ENCODE measurements at places on chromosomes 16 and 17.

DNA sequence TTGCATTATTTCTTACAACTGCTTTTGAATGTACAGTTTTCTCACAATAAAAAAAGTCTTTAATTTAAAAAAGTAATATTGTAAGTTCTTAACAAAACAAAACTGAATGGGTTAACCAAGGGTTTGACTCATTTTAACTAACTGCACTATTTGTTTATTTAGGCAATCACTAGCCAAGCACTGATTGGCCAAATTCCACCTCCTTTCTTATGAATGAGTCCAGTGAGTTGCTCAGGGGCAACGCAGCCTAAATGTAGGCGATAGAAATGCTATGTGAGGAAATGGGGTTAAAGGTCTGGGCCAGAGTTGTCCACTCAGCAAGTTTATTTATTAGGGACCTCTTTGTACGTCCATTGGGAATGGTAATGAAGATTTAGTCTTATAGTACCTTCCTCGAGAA lies 89.6 kb upstream of the MAF start:
- no peak for DNase-seq

DNA sequence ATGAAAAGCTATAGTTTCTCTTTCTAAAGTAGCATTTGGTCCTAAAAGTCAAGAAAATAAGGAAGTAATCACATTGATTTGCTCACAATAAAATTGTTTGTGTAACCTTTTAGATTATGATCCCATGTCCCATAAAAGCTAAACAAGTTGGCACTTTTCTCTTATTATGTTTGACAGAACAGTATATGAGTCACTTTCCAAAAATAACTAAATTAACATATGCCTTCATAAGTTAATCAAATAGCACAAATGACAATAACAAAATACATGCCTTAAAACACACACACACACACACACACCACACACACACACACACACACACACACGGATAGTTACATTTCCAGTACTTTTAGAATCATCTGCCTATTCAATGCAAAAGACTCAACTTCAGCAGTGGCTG lies 2.8 kb downstream of the MED13 start:
- DNase-seq, result no peak

DNA sequence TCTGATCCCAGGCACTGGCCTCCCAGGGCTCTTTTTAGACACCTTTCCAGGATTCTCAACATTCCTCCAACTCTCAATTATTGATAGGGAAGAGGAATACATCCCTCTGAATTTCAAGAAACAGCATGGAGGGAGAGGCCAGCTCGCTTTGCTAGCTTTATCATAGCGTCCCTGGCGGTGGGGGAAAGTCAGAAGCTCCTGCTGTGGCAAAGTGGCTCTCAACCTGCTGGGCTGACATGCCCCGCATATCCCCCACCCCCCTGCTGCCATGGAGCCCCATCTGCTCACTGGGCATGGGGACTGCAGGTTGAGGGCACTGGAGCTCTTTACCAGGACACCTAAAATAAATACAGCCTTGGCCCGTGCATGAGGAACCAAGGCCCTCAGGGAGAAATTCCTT lies 140.3 kb downstream of the SLC39A11 start:
- no peak for DNase-seq

- DNase-seq, result no peak
Measured at GRCh38 chr17:79840989-79841286, 1.7 kb upstream of the CBX4 start.

DNA sequence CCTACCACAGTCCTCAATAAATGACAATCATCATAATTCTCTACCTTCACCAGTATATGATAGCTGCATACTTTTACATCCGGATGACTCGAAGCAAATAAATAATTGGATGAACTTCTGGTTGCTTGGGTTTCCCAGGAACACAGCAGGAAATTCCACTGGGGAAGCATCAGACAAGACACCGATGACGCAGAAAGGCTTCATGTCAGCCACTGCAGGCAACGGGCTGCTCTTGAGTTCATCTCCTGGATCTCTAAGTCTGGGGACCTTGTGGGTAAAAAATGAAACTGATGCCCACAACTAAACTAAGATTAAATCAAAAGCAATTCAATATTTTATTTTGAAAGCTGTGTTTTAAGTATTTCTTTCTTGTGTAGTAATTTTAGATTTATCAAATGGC lies 472.1 kb upstream of the C16orf82 start:
- no peak for DNase-seq

- DNase-seq, result no peak
Measured at GRCh38 chr17:19369846-19370492, 7.4 kb upstream of the B9D1 start.

- no peak for DNase-seq
Measured at GRCh38 chr17:6670999-6671398, 19.4 kb downstream of the C17orf100 start.

- DNase-seq, result no peak
Measured at GRCh38 chr17:45269912-45270311, 8.0 kb upstream of the SPATA32 start.

- no peak for DNase-seq
Measured at GRCh38 chr16:31351246-31351941, 3.6 kb upstream of the ITGAX start.

GRCh38 chr16:50534091-50534490 lies 14.1 kb upstream of the NKD1 start:
- no peak for DNase-seq

- no peak for DNase-seq
Measured at GRCh38 chr16:23826528-23827045, 9.2 kb upstream of the PRKCB start.

GRCh38 chr16:4685292-4685691 lies 8.1 kb upstream of the NUDT16L1 start:
- no peak for DNase-seq

- DNase-seq, result no peak
Measured at GRCh38 chr16:57915267-57915666, 55.7 kb downstream of the CNGB1 start.

DNA sequence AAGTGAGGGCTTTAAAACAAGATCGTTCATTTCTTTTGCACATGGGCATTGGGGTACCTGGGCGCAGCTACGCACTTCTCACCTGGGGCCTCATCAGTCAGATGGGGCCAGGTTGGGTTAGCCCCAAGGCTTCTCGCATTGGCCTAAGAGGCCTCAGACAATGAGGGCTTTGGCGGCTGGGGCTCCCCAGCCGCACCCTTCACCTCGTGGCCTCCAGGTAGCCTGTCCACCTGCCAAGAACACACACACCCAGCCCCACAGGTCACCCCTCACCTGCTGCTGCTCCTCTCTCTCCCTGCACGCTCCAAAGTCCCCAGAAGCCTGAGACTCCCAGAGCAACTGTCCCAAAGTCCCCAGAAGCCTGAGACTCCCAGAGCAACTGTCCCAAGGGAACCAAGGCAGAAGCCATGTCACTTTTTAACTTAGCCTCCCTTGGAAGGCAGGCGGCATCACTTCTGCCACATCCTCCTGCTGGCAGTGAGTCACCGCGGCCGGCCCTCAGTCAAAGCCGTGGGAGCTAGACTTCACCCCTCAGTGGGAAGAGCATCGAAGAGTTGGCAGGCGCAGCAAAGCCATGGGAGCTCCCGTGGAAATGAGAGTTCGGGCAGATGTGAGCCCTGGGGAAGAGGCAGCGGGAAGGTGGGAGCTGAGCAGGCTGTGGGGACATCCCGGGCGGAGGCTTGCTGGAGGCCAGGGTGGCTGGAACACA lies 78.9 kb upstream of the PLCG2 start:
- DNase-seq, result no peak

DNA sequence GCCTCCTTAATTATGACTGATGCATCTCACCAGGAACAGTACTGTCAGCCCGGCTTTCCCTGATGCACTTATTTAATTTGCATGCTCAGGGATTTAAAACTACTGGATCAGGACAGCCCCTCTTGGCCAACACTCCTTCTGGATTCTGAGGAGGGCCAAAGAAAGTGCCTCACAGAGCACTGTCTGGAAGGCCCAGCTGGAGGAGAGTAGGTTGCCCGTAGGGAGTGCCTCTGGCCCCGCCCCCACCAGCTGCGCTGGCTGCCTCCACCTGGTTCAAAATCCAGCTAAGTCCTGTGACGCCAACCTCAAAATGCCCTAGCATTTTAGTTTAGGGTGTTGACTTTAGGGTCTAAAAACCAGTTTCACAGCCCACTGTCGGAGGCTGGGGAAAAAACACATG lies 49.4 kb upstream of the SREBF1 start:
- no peak for DNase-seq

GRCh38 chr16:31519759-31520431 lies 7.8 kb upstream of the AHSP start:
- DNase-seq, result no peak

GRCh38 chr17:48892940-48893645 lies 506 bp downstream of the ATP5MC1 start:
- no peak for DNase-seq

DNA sequence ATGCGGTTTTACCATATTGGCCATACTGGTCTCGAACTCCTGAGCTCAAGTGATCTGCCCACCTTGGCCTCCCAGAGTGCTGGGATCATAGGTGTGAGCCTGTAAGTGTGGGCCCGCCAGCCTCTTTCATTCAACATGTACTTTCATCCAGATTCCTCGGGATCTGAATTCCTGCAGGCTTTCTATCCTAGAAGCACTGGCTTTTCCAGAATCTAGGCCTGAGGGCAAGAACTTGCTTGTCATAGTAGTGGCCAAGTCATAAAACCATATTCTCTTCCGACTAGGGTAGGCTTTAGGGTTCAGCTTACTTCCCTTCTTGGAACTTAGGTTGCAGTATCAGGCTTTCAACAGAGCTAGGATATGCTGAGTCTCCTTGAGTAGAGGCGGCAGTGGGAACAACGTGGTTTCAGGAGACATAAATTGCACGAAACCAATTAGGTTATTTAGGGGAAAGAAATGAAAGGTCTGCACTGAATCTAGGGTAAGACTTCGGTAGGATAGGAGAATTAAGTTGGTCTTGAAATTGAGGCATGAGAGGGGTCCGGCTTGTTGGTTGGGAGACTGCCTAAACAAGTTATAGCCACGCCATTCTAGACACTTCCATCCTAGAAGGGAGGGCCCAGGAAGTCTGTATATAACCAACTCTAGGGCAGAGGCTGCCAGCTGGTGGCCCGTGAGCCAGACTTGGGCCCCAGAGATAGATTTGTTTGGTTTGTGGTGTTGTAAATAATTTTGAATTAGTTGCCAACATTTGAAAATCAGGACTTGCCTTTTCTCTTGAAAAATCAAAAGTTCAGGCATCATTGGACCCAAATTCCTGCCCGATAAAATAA lies 15.6 kb downstream of the SLC7A6 start:
- no peak for DNase-seq

DNA sequence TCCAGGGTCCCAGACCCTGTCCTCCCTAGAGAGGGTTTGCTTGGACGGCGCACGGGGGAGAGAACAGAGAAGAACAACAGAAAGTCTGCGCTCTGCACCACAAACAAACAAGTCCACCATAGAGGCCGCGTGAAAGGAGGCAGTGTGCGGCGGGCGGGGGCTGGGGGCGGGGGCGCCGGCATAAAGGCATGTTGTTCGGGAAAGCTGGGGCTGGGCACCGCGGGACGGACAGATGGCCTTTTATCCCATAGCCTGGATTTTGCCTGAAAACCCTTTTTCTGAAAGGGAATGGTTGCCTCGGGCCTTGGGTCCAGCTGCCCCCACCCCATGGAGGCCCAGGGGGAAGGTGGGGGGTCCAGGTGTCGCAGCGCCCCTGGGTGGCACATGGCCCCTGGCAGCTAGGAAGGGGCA lies 26.0 kb downstream of the FA2H start:
- DNase-seq, result no peak
